ENCODE measurements at places on chromosomes 5 and 9. TPM values are rescaled to one million over a fixed set of nuclear protein-coding genes. Genes with fewer than 3 reads are reported as not detected.

DNA sequence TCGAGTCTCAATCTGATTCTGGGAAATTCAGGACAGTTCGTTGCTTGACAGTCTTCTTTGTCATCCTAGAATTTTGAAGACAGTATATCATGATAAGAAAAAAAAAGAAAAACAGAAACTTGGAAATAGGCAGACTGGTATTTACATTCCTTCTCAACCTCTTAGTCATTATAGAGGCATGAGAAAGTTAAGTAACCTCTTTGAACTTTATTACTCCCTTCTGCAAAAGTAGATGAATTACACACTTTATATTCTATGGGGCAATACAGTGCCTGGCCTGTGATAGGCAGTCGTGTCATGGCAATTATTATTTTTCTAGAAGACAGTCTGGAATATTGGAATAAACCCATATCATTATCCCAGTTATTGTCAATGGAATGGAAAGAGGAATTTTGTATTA lies 828.9 kb downstream of the TLR4 start:
- DNase-seq, result no peak

HAVCR1 gene
- 2.9 TPM for total RNA-seq

DNA sequence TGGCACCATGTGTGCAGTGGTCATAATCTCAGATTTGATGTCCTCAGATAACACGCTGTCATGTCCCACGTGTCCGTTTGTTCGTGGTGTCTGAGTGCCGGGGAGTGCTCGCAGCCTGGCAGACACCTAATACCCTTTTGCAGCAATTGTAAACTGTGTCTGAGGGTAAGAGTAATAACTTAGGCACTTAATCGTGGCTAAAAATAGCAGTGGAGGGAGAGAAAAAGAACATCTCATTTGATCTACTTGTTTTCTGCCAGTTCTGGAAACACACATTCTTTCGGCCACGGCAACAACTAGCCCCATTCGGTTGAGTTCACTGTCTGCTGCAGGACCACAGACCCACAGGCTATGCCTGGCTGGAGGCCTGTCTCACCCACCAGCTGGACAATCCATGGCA lies 16.5 kb downstream of the ADCY2 start:
- DNase-seq, result no peak

DNA sequence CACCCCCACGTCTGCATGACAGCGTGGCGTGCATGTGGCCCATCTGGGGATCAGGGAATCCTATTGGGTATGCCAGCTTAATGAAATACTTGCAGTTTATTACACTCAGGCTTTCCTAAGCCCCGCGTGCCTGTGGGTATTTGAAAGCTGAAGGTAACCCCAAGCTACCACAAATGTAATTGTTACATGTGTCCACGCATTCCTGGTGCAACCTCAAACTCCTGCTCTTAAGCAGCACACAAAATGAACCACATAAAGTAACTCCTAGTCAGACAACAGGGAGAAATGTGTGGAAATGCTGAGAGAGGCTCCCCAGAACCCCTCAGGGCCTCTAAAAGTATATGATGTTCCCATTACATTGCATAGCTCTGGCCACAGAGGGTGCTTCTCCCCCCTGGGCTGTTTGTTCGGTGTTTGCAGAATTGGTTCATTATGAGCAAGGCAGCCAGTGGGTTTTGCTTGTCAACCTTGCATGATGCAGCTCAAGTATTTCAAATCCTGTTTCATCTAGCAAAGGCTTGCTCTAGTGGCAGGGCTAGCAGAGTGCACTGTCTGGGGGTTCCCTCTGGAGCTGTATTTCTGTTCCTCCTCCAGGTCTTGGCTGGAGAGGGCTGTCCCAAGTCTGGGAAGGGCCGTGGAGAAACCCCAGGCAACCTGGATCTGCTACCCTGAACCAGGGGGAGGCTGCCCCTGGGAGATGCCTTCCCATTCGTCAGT lies 1.8 kb upstream of the DCANP1 start:
- no peak for DNase-seq

DNA sequence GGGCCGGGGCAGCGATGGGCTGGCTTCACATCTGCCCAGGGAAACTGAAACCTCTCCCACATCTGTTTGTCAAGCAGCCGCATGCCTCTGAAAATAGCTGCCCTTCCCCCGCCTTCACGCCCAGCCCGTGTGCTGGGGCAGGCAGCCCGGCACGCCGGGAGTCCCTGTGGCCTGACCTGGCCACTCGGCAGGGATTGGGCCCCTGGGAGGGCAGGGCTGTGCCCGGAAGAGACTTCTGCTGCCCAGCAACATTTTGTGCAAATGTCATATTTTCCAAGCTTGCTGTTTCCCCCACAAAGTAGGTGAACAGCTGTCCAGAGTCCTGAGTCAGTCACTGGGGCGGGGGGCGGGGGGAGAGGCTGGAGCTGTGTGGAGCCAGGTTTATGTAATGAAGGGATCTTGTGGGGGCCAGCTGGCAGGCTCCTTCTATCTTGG lies 8.2 kb downstream of the COL27A1 start:
- DNase-seq, result no peak

GRCh38 chr5:124527220-124527991 lies 219.0 kb downstream of the ZNF608 start:
- DNase-seq, result no peak

- DNase-seq, result no peak
Observed at GRCh38 chr9:76654051-76654461, 110.2 kb upstream of the PCA3 start.

- DNase-seq, result no peak
Observed at GRCh38 chr9:100394816-100395215, 32.1 kb upstream of the MSANTD3 start.

DNA sequence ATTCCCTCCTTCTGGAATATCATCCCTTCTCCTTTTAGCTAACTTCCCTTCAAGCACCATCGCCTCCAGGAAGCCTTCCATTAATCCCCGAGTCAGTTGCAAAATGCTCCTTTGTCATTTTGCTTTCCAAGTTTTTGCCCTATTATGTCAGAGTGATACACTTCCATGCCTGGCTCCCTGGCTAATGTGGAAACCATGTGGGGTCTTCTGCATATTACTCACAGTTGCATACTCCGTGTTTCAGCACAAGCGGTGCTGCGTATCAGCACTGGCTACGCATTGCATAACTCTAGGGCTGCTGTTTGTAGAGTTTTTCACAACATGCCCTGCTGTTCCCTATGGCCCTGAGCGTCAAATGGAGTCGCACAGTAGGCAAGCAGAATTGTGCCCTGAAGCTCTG lies 1.9 kb downstream of the TEX53 start:
- DNase-seq, result no peak

DNA sequence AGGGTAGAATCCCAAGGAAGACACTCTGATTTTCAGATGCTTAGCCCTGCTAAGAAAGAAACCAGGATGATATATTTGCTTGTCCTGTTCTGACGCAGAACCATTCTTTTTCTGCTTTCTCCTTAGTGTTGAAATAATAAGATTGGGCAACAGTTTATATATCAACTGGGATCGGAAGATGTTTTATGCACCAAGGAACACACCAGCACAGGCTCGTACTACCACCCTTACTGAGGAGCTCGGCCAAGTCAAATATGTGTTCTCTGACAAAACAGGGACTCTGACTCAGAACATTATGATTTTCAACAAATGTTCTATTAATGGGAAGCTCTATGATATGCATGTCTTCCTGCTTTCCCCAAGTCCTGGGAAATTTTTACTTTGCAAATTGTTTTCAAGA lies 19.0 kb upstream of the RUSC2 start:
- DNase-seq, result no peak

GRCh38 chr9:106757514-106757913 lies 105.5 kb upstream of the ZNF462 start:
- DNase-seq, result no peak

TNC gene
- not detected for total RNA-seq

- no peak for DNase-seq
Observed at GRCh38 chr5:5558638-5559527, 136.4 kb downstream of the ICE1 start.

GRCh38 chr9:5846501-5846921 lies 13.6 kb upstream of the ERMP1 start:
- no peak for DNase-seq

DNA sequence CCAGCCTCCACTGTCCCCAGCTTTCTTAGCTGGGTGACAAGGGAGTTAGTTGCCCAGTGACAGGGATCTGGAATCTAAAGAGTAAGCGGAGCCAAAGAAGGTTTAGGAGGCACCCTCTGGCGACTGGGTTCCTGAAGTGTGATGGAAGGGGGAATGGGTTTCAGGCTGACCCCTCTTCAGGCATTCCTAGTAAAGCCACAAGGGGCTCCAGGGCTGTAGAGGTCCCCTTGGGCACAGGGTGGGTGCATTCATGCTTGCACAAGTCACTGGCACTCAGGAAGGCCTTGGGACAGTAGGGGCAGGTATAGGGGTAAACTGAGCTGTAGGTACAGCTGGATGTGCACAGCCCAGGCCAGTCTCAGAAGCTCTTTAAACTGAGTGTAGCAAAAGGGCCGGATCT lies 74.2 kb downstream of the CPLANE1 start:
- DNase-seq, result no peak

FYB1 gene
- total RNA-seq, result 215 TPM

DNA sequence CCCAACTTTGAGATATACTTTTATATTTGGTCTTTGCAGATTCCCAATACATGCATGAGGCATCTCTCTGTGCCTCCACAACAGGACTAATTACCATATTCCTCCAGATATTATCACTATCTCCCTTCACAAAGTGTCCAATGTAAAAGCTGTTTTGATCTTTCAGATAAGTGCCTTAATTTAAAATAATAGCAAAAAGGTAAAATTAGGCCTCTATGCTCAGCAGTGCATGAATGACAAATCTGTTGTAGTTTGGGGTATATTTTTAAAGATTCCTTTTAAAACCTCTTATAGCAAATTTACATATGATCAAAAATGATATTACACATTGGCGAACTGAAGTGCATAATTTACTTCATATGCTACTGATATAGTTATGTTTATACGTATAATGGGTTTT lies 369.2 kb upstream of the CCNH start:
- DNase-seq, result no peak

KIAA1191 gene
- 51.0 TPM for total RNA-seq

- DNase-seq, result no peak
Observed at GRCh38 chr5:75640395-75640794, 29.1 kb downstream of the ANKDD1B start.

DNA sequence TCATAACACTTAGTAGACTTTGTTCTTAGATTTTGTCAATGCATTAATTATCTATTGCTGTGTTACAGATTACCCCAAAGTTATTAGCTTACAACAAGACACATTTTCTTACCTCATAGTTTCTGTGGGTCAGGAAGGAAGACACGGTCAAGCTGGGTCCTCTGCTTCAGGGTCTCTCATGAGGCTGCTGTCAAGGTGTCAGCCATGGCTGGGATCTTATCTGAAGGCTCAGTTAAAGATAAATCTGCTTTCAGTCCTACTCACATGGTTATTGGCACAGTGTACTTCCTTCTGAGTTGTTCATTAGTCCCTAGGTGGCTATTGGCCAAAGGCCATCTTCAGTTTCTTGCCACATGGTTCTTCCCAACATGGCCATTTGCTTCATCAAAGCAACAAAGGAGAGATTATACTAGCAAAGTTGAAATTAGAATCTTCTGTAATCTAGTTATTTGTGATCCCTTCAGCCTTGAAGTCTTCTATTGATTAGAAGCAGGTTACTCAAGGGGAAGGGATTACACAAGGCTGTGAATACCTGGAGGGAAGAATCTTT lies 25.2 kb downstream of the TDRD7 start:
- DNase-seq, result no peak

DNA sequence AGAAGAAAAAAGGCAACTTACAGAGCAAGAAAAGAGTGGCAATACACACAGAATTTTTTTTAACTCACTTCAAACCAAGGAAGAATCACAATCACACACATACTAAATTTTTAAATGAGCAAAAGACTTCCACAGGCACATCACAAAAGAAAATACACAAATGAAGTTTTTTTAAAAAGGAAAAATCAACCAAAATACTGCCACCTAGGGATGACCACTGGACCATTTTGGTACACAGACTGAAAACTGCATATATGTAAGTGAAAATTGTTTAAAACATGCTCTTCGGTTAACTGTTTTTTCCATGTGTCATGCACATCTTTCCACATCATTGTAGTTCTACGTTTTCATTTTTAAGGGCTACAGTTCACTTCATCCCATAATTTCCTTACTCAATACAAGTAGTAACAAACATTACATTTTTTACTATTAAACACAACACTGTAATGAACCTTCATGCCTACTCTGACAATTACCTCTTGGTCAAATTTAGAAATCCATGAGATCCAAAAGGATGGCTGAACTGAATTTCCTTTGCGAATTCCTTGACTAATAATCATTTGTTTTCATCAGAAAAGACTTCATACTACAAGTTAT lies 79.0 kb downstream of the FBXW11 start:
- no peak for DNase-seq

CCNJL gene
- total RNA-seq, result not detected

PCDHA10 gene
- total RNA-seq, result not detected

GRCh38 chr9:99012957-99013512 lies 69.3 kb downstream of the COL15A1 start:
- peak; percentile 38 for DNase-seq

BARHL1 gene
- total RNA-seq, result not detected

DNA sequence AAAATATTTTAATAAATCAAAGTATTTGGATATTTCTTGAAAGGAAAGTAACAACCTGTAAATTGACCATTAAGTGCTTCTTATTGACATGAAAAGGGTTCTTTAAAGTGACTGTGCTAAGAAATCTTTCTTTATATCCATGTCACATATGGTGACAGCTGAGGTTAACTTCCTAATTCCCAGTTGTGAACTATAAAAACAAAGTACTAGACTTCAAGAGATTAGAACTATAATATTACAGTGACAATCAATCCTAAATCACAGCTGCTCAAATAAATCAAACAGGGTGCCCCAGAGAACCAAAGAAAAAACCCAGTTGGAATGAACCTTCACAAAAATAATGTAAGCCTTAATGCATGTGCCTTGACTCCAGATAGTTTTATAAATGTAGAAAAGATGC lies 332.6 kb upstream of the PDE4D start:
- no peak for DNase-seq

PCDHB4 gene
- not detected for total RNA-seq

GRCh38 chr5:31786090-31786631 lies 147.2 kb downstream of the PDZD2 start:
- no peak for DNase-seq

DNA sequence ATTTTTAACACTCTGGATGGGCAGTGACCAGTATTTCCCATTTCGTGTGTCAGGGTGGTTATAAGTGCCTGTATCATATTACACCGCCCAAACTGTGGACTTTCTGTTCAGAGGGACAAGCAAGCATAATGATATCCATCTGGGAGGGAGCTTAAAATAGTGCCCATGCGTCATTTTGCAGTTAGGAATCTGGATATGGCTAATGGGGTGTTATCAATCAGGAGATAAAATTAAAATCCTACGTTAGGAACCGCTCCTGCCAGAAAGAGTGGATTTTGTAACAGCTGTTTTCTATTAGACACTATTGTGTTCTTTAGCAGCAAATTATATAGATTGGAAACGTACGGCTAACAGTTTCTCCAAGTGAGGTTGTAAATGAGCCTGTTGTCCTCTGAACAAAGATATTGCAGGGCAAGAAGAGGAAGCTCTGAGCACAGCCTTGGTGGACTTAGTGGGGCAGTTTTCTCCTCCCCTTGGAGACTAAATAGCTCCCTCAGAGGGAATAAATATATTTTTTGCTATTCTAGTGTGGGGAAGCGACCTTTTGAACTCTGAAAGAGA lies 160.4 kb downstream of the SPATA31D1 start:
- DNase-seq, result no peak
